ENCODE measurements at places on chromosomes 5 and 9.

DNA sequence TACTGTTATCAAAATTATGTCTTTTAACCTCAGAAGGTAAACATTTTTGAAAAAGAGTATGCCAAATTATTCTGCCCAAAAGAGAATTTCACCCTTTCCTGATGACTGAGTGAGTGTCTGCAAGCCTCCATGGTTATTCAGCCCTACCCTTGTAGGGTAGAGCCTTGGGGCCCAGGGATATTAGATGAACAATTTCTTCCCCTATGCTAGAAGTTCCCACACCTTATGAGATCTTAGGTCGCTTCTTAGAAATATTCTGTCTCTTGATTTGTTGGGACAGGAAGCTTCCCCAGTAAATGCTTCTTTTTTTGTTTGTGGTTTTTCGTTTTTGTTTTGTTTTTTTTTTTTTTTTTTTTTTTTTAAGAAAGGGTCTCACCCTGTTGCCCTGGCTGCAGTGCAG lies 3.1 kb downstream of the CRB2 start:
- DNase-seq = no peak

- no peak for DNase-seq
Measured at GRCh38 chr5:83265318-83265717, 188.0 kb downstream of the XRCC4 start.

DNA sequence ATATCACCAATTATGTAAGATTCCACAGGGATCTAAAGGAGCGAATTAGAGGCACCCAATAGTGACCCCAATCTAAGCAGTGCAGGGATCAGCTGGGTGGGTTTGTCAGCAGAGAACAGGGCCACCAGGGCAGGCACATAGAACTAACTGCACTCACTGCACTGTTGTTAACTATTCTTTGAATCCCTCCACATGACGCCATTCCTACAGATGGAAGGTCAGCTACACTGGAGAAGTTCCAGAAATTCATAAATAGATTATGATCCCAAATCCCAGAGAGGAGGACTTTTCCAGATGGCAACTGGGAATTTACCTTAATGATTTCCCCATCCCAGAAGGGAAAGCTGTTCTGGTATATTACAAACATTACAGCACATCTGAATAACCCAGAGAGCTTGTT lies 84.2 kb downstream of the THBS4 start:
- DNase-seq = no peak

DNA sequence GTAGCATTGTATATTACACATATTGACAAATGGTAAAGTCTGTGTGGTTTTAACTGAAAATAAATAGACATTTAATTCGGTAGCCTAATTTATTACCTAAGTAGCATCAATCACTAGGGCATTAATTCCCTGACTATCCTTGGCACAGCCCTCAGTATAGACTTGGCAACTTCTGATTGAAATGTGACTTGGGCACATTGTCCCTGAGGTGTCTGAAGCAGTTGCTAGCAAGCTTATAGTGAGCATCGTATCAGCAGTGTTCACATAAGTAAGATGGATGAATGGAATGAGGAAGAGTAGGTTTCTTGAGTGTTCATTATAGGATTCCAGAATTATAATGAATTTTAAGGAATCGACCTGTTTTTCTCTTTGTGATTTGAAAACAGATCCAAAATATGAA lies 16.1 kb downstream of the LURAP1L start:
- DNase-seq = no peak

GRCh38 chr9:7121055-7121454 lies 363.3 kb downstream of the KDM4C start:
- DNase-seq = no peak

All from activated T-cell treated with anti-CD3 and anti-CD28 coated beads for 24 hours (primary cell).